Activated T-cell treated with anti-CD3 and anti-CD28 coated beads for 1 hour (primary cell): ENCODE measurements at places on chromosomes 7 and 10.

DNA sequence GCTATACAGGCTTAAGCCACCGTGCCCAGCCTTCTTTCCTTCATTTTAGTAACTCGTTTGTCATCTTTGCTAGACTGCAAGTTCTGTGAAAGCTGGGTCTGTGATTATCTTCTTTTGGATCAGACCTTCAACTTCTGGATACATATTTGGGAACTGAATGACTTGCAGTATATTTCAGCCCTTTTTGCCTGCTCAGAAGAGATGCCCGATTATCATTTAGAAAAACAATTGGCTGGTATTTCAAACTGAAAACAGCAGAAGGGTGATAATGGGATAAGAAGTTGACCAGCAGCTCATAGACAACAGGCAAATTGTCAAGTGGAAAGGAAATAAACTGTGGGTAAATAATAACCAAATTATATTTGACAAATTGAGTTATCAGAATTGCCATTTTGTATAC lies 14.6 kb downstream of the RSBN1L start:
- DNase-seq, result no peak

- no peak for DNase-seq
Measured at GRCh38 chr10:133458021-133458709, 4.4 kb downstream of the SCART1 start.

DNA sequence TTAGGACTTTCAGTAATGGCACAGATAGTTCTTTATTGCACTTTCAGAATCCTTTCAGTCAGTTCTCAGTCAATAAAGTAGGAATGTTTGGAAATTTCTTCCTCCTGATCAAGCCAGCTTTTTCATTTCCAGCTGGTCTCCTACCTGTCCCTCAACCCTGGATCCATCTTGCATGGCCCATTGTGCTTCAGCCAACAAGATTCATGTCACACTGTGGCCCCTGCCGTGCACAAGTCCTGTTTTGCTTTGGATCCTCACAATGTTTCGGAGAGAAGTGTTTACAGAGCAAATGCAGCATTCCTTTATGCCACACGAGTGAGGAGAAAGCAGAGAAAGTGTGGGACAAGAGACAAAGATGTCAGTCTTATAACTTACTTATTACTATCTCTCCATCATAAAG lies 1694.7 kb upstream of the LRRTM3 start:
- no peak for DNase-seq

DNA sequence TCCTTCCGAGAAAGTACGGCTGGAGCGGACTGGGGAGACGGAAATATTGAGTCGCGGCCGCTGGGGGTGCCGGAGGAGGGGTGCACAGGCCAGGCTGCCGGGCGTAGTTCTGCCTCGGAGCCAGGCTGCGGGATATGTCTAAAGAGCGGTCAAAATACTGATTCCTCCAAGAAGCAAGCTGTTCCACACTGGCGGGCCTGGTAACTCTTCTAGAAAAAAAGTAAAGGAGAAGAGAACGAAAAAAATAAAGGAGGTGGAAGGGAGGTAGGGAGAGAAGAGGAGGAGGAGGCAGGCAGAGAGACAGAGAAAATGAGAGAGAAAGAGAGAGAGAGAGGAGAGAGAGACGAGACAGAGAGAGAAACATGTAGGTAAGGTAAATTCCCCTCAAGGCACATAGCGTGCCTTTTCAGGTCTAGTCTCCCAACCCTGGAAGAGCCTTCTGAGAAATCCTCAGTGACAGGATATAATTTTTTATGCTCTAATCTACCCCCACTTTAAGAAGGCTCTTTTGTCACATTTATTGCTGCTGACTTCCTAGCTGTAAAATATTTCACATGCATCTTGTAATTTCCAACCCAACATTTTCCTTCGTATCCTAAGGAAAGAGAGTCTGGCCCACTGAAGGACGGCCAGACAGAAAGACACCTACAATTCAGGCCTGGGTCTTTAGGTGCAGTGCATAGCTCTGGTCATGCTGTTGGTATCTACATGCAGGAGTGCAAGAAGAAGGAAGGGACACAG lies 5.7 kb downstream of the DLX5 start:
- no peak for DNase-seq

- no peak for DNase-seq
Measured at GRCh38 chr7:70098905-70099672, 500.8 kb downstream of the AUTS2 start.

- no peak for DNase-seq
Measured at GRCh38 chr10:131708225-131708880, 192.5 kb upstream of the PPP2R2D start.
